CD4-positive, alpha-beta T cell (primary cell): ENCODE measurements at places on chromosomes 7 and 10. TPM values are rescaled to one million over a fixed set of nuclear protein-coding genes. Genes with fewer than 3 reads are reported as not detected.

Gene FAM237B
- total RNA-seq = not detected

Gene IFIT5
- 25.9 TPM for total RNA-seq

Gene UFSP1
- 1.1 TPM for total RNA-seq

Gene RGS10
- 134 TPM for total RNA-seq

Gene LBX1
- not detected for total RNA-seq

Gene SPDYE11
- total RNA-seq = not detected

Gene ASB10
- total RNA-seq = not detected

Gene LRRD1
- not detected for total RNA-seq

Gene PTPN20
- 2.5 TPM for total RNA-seq

Gene JAKMIP3
- 0.36 TPM for total RNA-seq

Gene ALOX5
- total RNA-seq = 2.7 TPM

Gene SYT15B
- not detected for total RNA-seq

Gene IFIT1
- total RNA-seq = 6.2 TPM

Gene CLDN15
- 15.2 TPM for total RNA-seq

Gene PIK3CG
- 20.8 TPM for total RNA-seq

Gene SFTPA1
- total RNA-seq = not detected

Gene CAV1
- not detected for total RNA-seq

Gene CFAP70
- total RNA-seq = 2.6 TPM

Gene EPHA1
- 19.0 TPM for total RNA-seq
